ENCODE measurements at places on chromosomes 1 and 21.
A peak's percentile ranks its signal among the peaks of the same experiment; 100 is the strongest.

DNA sequence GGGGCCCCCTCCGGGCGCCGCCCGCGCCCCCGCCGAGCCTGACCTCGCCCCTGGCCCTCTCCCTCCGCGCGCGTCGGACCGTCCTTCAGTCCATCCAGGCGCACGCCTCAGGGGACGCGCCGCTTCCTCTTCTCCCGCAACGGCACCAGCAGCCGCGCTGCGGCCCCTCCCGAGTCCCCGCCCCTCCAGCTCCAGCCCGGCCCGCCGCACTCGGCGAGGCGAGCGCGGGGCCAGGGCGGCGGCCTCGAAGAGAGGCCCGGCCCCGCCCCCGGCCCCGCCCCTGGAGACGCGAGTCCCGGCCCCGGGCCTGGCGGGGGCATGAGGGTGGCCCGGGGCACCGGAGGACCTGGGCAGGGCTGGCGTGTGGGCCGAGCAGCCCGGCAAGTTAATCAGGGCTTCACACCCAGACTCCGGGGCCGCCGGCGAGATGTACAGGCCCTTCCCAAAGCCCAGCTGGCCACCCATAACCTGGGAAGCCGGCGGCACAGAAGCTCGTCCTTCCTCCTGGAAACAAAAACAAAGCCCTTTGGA lies at the start of gene IGSF3:
Gene IGSF3, minus strand, starts transcription at position 159 of the 531 bp plus-strand sequence. CDS start 1,407 bp downstream, outside the sequence.
- DNase-seq: peak; percentile 72

- no peak for DNase-seq
Measured at GRCh38 chr21:17783481-17784179, 35.5 kb downstream of the C21orf91 start.

- DNase-seq: no peak
Measured at GRCh38 chr1:195466639-195467038, 1141.6 kb downstream of the KCNT2 start.

- DNase-seq: no peak
Measured at GRCh38 chr1:36508257-36508656, 25.5 kb upstream of the CSF3R start.

DNA sequence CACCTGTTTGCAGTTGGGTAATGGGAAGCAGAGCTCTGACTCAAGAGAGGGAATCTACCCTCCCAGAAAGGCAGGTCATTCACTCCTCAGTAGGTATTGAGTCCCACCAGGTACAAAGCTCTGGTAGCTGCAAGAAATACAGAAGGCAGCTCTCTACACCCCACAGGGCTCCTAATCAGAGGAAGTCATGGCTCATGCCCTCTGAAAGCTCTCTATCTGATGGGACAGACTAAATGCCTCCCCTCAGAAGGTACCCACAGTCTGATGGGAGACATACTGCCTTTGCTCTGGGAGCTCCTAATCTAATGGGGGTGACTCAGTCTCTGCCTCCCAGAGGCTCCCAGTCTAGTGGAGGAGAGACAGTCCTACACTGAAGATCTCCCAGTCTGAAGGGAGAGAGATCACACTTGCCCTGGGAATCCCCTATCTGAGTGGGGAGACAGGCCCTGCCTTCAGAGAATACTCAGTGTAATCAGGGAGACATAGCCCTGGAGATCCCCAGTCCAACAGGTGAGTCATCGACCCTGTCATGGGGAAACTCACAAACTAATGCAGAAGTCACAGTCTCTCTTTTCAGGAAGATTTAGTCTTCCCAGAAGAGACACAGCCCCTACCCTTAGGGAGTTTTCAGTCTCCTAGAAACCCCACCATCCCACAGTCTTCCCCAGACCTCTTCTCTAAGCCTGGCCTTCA lies 23.7 kb downstream of the CAMK1G start:
- no peak for DNase-seq

- no peak for DNase-seq
Measured at GRCh38 chr1:236149003-236149595, 6.8 kb downstream of the GPR137B start.

GRCh38 chr1:230858918-230859729 lies 9.2 kb downstream of the C1orf198 start:
- DNase-seq: no peak

- DNase-seq: no peak
Measured at GRCh38 chr1:227763246-227764018, 28.2 kb downstream of the SNAP47 start.

DNA sequence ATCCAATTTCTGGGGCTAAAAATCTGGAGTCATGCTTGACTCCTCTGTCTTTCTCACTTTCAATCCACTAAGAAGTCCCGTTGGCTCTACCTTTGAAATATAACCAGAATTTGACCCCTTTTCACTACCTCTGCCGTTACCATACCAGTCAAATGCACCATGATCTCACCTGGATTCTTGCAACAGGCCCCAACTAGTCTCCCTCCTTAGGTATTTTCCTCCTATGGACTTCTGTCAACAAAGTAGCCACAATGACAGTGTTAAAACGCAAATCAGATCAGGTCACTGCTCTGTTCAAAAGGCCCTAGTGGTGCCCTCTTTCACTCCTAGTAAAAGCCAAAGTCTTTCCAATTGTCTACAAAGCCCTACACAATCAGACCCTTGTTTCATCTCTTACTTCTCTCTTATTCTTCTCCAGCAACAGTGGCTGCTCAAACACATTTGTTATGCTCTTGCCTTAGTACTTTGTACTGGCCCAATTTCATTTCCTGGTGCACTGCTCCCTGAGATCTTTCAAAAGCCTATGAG lies 35.7 kb upstream of the AGL start:
- DNase-seq: no peak
